ENCODE measurements at places on chromosomes 7 and 10. TPM values are rescaled to one million over a fixed set of nuclear protein-coding genes. Genes with fewer than 3 reads are reported as not detected.

The FAM25C gene
- total RNA-seq, result not detected

The ZCWPW1 gene
- total RNA-seq, result 2.0 TPM

- peaks cover 25% of the 10 kb centered on the region for H3K4me1 ChIP-seq
- DNase-seq, result no peak
- no peaks in the 10 kb centered on the region for H3K27me3 ChIP-seq
Measured at GRCh38 chr7:75995052-75995471, 667 bp upstream of the TMEM120A start.

GRCh38 chr10:4651404-4652037, 174.5 kb upstream of the AKR1E2 start:
- H3K27ac ChIP-seq, result no peak overlapping the region
- H3K4me3 ChIP-seq, result no peak overlapping the region
- peaks cover 32% of the 10 kb centered on the region for H3K4me1 ChIP-seq
- no peaks in the 10 kb centered on the region for H3K27me3 ChIP-seq
- DNase-seq, result no peak
- H3K36me3 ChIP-seq, result no peaks in the 10 kb centered on the region

DNA sequence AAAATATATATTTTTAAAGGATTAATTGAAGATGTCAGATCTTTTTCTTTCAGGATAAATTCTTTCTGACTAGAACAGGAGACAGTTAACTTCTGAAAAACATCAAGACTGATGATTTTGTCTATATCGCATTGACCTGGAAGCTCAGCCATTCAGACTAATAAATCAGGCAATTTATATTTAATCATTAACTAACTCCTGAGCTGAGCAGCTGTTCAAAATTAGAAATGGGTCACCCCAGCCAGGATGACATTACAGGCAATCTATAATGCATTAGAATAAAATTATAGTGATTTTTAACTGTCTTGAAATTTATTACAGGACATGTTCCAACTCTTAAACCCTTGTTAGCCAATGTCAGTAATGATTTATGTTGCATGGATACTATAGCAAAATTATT, 139.9 kb downstream of the CDCA7L start:
- no peak overlapping the region for H3K27ac ChIP-seq
- no peak for DNase-seq
- H3K4me1 ChIP-seq, result no peaks in the 10 kb centered on the region
- H3K4me3 ChIP-seq, result no peak overlapping the region

GRCh38 chr10:4202938-4203337, 417.9 kb upstream of the KLF6 start:
- no peak overlapping the region for H3K4me3 ChIP-seq
- no peaks in the 10 kb centered on the region for H3K36me3 ChIP-seq
- no peak overlapping the region for H3K27ac ChIP-seq
- DNase-seq, result no peak

DNA sequence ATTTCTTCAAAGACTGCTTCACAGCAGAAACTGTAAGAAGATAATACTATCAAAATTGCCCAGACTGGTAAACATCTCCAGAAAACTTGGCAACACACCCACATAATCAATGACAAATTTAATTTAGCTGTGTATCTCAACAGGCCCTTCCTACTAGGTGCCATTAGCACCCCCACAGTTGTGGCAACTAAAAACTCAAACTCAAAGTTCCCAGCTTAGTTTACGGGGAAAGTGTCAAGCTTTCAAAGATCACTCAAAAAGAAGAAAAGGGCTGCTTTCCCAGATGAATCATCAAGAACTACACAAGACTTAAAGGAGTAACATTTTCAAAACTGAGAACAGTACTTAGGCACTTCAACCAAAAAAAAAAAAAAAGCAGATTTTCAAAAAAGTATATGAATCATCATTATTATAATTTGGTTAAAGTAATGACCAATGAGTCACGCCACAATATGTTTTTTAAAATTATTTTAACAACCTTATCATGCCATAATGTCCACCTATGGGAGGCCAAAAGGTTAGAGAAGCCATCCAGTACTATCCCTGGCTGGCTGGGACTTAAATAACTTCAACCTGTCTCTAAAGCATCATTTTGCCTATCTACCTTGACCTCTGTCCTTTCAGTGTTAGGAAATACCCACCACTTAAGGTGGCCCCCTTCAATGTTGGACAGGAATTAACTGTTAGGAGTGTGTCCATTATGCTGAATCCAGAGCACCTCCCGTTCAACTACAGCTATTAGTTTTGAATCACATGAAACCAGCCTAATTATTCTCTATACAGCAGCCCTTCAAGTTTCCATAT, 90.8 kb downstream of the ZFAND4 start:
- H3K27ac ChIP-seq, result no peak overlapping the region
- DNase-seq, result no peak
- H3K4me3 ChIP-seq, result no peak overlapping the region
- no peaks in the 10 kb centered on the region for H3K27me3 ChIP-seq

- no peak for DNase-seq
- H3K27ac ChIP-seq, result no peak overlapping the region
- H3K4me3 ChIP-seq, result no peak overlapping the region
- H3K4me1 ChIP-seq, result no peaks in the 10 kb centered on the region
- no peaks in the 10 kb centered on the region for H3K36me3 ChIP-seq
Measured at GRCh38 chr7:131795400-131795799, 239.0 kb upstream of the PODXL start.
